ENCODE measurements at places on chromosomes 5 and 9.

- no peak for DNase-seq
Measured at GRCh38 chr5:170112876-170113521, 7.3 kb downstream of the FOXI1 start.

DNA sequence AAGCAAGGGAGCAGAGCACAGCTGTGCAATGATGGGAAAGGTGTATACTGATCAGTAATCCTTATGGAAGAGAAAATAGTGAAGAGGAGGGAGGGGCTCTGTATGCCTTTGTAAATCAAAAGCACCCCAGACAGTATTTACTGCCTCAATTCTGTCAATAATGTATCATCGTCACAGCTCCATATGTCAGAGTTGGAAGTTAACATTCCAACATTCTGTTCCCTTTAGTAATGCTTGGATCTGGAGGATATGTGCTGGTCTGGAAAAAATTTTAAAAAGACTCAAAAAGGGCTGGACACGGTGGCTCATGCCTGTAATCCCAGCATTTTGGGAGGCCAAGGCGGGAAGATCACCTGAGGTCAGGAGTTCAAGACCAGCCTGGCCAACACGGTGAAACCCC lies 310.4 kb downstream of the ACTL7B start:
- DNase-seq, result no peak

GRCh38 chr5:179805529-179806249 lies 977 bp downstream of the MGAT4B start:
- peak; percentile 44 for DNase-seq

- no peak for DNase-seq
Measured at GRCh38 chr9:137809040-137809576, 68.5 kb upstream of the CACNA1B start.

DNA sequence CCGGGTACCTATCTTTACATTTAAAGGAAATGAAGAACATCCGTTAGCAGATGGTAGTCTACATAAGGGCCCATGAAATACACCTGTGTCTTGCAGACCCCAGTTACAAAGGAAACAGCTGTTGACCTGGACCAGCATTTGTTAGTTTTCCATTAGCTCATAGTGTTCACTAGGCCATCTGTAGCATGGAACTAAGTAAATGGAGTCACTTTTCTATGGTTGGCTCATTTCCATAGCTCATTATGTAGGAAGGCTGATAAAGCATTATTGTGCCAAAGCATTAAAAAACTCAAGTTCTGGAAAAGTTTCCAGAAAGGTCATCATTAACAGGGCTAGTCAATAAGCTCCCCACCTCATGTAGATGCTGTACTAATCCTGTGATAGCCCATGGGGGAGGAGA lies 62.1 kb downstream of the PCSK1 start:
- no peak for DNase-seq

DNA sequence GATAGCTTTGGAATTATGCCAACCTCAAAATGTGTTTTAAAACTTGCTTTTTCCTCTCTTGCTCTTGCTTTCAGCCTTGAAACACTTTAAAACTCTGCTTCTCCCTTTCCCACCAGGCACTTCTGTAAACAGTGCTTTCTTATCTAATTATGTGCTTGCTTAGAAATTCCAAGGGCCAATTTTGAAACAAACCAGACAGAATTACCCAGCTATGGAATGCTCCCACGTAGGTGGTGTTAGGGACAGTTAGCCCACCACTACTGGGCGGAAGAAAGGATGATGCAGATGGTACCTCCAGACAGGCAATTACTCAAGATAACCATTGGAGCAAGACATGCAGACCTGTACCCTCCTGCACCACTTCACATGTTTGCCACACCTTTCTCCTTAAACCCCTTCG lies 523.0 kb upstream of the PTPRD start:
- DNase-seq, result no peak

- DNase-seq, result no peak
Measured at GRCh38 chr9:134751622-134752021, 110.0 kb downstream of the COL5A1 start.

DNA sequence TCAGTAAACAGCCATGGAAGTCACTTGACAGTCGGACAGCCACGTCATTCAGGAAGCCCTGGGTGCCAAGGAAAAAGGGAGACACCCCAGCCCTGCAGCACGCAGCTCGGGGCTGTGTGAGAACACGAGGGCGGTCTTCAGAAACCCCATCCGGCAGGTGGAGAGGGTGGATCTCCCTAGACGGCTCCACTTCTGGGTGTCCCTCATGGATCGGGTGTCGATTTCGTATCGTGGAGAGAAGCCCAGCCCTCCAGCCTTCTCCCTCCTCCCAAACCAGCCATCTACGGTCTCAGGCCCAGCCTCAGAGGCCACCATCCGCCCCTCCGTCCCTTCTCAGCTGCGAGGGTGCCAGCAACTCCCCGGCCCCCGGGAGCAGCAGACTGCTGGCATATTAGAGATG lies 65.5 kb upstream of the BARHL1 start:
- no peak for DNase-seq

DNA sequence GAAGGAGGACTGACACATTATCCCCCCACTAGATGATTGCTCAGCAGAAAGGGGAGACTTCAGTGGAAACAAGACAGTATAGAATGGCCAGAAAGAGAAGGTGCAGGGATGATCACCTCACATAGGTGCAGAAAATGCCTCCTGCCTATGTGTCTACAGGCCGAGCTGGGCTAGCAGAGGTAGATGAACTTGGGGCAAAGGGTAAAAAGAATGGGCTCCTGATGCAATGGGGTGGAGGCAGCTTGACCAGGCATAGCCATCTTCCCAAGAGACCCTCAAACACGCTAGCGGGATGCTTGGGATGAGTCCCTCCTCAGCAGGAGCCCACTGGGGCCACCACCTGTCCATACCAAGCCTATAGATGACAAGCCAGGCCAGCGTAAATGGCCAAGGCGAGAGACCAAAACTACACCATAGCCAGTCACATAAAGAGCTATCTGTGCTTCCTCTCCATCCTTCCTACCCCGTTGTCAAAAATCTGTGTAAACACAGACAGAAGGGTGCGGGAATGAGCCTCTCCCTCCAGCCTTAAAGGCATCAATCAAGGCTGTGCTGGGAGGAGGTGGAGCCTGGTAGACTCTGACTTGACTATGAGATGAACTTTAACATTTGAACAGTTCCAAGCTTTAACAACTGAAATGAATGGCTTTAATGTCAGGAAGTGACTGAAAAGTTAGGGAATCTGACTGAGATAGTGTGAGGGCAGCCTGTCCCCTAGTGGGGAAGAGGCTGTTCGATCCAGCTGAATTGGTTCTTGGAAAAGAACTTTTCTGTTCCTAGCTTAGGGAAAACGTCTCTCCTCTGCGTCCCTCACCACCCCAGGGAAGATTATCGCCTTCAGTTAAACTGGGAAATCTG lies 10.4 kb downstream of the C9orf152 start:
- no peak for DNase-seq

DNA sequence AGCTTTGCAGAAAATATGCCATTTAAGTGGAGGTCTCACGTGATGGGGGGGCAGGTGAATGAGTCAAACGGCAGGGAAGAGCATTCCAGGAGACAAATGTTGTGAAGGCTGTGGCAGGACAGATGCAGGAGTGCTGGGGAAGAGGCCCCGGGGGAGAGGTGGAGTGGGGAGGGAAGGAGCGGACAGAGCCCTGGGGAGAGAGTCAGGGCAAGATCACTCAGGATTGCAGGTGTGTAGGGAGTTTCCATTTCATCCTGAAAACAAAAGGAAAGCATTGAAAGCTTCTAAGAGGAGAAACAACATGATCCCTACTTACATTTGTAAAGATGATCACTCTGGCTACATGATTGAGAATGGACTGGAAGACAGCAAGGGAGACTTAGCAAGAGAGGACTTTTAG lies 323.3 kb downstream of the ASTN2 start:
- DNase-seq, result no peak

- no peak for DNase-seq
Measured at GRCh38 chr5:73821003-73821402, 195.0 kb downstream of the ARHGEF28 start.

GRCh38 chr5:165139721-165140120 lies 1634.3 kb downstream of the MAT2B start:
- DNase-seq, result peak; percentile 66

GRCh38 chr5:111972080-111972479 lies 215.1 kb upstream of the NREP start:
- no peak for DNase-seq

DNA sequence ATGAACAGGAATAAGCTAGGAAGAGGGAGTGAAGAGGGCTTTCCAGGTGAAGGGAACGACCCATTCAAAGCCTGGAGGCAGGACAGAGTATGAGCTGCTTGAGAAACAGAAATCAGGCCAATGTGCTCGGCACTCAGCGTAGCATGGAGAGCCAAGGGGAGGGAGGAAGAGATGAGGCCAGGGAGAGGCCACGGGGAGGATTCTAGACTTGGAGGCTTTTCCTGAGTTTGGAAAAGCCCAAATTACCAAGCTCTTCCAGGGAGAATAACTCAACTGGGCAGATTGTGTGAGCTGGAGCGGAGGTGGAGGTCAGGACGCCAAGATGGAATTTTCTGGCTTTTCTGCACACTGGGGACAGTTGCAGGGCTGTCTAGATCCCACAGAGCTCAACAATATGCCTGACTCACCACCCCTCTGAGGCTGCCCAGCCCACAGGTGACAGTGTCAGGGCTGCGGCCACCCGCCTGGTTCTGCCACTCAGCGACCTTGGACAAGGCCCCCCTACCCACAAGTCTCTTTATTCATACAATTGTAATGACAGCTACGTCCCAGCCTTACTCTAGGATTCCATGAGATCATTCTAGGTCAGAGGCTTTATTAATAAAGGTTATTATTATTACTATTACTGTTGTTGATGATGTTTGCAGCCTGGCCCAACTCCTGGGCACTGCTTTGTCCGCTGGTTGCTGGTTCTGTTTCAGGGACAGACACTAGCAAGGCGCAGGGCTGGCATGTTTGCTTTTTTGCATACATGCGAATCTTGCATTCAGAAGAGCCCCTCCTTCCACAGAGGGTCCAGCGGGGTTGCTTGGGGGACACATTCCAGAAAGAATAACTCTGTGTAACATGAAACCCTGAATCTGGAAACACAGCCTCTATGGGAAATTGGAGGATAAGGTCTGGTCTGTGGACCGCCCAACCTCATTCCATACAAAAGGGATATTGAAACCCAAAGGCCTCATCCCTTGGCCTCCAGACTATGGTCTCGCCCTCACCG lies 9.4 kb upstream of the LMX1B start:
- no peak for DNase-seq

- DNase-seq, result no peak
Measured at GRCh38 chr9:137891588-137892423, 14.2 kb downstream of the CACNA1B start.

GRCh38 chr5:68243251-68243650 lies 27.7 kb downstream of the PIK3R1 start:
- no peak for DNase-seq
